ENCODE measurements at places on chromosomes 7 and 10.
A peak's percentile ranks its signal among the peaks of the same experiment; 100 is the strongest.

GRCh38 chr7:51482976-51483375, 166.4 kb upstream of the COBL start:
- no peak for DNase-seq

- DNase-seq = no peak
These were observed 38.4 kb downstream of the NET1 start for GRCh38 chr10:5450605-5451384.

- DNase-seq = no peak
These were observed 360.9 kb downstream of the GPAM start for GRCh38 chr10:111822661-111823060.

DNA sequence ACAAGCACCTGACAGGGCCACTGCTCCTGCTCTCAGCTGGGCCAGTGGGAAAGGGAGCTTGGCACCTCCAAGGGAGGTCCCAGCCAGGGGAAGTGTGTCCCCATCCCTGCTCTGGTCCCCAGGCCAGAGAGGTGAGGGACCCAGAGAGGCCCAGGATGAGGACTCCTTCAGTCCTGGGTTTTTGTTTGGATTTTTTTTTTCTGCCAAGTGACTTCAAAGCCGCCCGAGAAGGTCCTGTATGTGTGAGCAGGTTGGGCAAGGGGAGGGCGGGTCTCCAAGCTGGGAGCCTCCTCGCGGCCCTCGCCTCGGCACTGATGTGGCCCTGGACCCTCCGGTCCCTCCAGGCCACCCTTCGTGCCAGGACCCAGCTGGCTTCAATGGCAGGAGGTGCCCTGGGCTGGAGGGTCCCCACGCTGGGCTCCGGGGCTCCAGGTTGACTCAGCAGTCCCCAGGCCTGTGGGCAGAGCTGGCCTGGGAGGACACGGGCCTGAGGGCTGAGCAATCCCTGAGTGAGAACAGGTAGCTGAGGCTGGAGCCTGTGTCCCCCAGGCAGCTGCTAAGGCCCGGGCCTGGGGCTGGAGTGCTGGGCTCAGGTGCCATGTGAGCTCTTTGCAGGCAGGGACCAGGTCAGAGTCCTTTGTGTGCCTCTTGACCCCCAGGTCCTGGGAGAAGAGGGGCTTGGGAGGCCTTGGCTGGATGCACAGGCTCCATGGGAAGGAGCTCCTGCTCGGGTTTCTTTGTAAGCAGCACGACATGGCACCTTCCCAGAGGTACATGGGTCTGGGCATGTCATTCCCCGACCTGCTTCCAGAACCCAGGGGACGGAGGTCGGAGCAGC, 140.6 kb downstream of the FAM53B start:
- no peak for DNase-seq

- DNase-seq = no peak
These were observed 72.7 kb downstream of the COL13A1 start for GRCh38 chr10:69874449-69874848.

DNA sequence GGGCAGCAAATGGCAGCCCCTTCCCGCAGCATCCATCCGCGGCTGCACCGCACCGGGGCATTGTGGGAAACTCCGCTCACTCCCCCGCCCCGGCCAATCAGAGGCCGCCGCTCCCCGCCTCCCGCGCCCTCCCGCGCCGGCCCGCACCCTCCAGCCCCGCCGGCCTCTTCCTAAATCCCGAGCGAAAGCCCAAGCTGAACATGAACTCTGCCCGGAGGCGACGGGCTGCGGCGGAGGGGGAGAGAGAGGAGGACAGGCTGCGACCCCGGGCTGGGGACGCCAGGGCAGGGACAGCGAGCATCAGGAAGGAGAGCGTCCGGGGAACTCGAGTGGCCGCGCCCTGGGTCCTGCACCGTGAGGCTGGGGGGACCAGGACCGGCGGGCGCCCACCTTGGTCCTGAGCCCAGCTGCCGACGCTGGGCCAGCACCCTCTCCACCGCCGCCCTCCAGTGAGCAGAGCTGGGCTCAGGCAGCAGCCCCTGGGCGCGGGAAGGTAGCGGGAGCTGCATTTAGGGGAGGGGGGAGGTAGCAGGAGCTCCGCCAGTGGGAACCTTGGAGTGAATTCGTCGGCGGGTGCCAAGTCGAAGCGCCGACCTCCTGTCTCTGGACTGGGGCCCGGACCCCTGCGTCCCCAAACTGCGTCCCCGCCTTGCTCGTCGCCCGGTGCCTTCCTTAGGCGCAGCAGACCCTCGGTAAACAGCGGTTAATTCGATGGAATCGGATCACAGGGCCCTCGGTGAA, at the start of gene DGKI:
TSS of gene DGKI (minus strand) at position 148 of the 741 bp plus-strand sequence.
- peak; percentile 58 for DNase-seq

GRCh38 chr10:24962995-24963394, 10.6 kb upstream of the PRTFDC1 start:
- DNase-seq = no peak

- DNase-seq = no peak
These were observed 31.8 kb downstream of the CRHR2 start for GRCh38 chr7:30650421-30650808.

GRCh38 chr10:100743626-100744135, 1.7 kb upstream of the PAX2 start:
- peak; percentile 42 for DNase-seq

GRCh38 chr10:7887174-7887816, 69.0 kb downstream of the TAF3 start:
- DNase-seq = no peak

DNA sequence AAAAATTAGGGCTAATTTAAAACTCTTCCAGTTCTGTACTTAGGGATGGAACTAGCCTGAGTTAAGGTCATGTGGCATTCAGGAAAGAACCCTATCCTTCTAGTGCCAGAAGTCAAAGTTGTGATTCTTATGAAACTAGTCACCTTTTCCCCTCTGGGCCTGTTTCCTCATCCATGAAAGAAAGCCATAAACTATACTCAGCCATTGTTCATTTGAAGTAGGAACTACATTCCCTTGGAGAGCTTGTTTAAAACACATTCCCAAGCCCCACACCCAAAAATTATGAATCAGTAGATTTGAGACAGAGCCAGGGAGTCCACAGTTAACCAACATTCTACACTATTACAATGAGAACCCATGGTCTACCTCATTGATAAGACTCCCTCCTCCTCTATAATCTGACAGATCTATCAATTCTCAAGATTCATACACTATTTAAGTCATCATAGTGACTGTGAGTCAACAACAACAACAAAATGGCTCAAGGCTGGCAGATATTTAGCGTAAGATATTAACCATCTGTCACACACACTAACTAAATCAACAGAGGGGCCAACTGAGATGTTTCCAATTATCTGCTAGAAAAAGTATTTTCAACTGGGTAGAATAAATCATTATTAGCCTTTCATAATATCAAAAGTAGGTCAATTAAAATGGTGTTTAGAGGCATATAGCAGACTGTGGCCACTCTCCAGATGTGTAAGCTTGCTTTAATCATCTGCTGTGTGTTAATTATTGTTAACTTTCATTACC, 102.3 kb downstream of the SLC25A13 start:
- no peak for DNase-seq

GRCh38 chr10:49153971-49154370, 20.1 kb upstream of the FAM170B start:
- DNase-seq = no peak

DNA sequence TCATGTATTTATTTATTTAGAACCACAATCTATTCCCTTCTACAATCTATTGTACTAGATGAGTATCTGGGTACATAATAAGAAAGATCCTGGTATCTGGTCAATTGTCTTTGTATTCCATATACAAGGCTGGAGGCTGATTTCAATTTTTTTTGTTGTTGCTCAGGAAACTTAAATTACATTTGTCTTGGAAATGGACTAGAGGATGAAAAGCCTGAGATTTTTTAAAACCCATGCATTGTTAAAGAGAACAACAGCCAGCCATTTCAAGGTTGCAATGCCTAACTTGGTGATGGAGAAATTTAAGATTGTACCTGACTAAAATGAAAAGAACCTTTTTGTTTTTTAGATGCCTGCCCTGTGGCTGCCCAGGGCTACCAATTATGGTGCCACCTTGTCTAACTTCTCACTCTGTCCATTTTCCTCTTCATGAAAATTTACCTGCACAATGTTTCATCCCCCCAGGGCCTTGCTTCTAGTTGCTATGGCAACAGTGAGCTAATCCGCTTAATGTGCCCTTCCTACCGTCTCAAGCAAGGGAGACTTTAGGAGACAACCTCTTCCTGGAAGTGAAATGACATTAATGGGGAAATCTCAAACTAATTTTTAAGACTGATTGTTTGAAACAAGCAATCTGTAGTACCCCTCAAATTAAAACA, 203.7 kb upstream of the PHYHIPL start:
- DNase-seq = peak; percentile 57
